Stimulated activated CD8-positive, alpha-beta memory T cell treated with anti-CD3 and anti-CD28 coated beads, Interleukin-4, amount 100 ng/mL, for 4 hours (primary cell): ENCODE measurements at places on chromosomes 2 and 18.

DNA sequence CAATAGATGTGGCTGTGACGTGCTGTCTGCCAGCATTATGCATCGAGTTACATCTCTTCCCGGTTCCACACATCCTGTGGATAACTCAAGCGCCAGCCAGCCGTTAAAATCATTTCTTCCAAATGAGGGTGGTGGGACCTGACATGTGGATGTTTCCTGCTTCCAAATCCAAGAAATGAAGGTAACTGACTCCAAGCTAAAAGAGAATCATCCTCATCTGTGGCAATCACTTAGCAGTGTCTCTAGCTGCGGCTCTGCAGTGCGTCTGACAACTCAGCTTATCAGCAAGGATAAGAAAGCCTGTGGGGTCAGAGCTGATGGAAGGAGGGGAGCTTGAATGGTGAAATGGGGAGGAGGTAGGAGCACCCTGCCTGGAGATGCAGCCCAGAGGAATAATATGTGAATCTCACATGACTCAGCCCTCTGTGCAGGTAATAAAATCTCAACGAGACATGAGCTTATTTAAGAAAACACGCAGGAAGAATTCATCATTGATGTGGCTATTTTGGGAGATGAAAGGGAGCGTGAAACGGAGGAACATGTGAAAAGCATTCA, 382.2 kb upstream of the TRIB2 start:
- no peak for DNase-seq

GRCh38 chr2:43950383-43951008, 45.3 kb downstream of the LRPPRC start:
- DNase-seq: no peak

DNA sequence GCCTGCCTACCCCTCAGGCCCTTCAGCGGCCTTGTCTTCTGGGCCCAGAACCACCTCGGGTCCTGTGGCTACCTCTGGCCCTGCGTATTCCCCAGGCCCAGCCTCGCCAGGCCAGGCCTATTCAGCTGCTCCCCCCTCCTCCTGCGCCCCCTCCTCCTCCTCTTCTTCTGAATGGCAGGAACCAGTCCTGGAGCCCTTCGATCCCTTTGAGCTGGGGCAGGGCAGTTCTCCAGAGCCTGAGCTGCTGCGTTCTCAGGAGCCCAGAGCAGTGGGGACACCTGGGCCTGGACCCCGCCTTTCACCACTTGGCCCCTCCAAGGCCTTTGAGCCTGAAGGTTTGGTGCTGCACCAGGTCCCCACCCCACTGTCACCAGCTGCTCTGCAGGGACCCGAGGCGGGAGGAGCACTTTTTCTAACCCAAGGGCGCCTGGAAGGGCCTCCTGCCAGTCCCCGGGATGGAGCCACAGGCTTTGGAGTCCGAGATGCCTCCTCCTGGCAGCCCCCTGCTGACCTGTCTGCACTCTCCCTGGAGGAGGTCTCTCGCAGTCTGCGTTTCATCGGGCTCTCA, 14.7 kb downstream of the GAREM2 start:
- no peak for DNase-seq

DNA sequence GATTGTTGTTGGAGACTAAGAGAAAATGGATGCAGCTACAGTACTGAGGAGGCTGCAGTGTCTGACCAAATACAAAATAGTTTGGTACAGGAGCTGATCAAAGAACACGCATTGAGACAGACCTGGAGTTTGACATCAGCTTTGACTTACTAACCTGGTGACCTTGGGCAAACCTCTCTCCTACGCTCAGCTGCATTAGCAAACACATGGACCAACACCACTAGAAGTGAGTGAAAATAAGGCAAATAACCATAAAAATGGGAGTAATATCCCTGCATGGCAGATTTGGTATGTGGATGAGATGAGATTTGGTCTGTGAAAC, 126.5 kb downstream of the LPIN1 start:
- no peak for DNase-seq

DNA sequence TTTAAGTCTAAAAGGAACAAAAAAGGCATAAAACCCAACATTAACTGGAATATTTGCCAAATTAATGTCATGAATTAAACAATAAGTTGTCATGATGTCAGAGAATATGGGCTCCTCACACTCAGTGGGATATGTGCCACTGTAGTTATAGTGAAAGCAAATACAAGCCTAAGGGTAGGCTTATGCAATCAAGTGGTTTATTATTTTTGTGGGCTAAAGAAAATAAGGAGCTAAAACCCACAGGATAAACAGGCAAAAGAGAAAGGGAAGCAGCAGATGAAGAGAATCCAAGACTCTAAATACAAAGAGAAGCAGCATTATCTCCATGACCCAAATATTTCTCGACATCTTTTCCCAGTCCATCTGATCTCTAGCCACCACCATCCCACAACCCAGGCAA, 17.5 kb downstream of the YWHAQ start:
- no peak for DNase-seq

DNA sequence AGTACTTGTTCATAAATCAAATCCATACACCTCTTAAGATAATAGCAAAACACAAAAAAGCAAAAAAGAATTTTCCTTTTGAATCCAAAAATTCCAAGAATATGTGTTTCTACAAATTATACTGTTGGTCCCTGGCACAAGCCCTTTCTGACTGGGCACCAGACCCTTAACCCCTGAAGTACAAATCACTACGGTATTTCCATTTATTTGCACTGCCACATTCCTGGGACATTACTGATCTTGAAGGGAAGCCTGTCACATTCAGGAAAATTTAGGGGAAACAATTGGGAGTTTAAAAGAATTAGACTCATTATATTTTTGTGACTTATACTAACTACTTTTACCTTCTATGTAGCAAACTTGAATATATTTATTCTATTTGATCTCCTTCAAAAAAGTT, 98.8 kb downstream of the ZNF521 start:
- no peak for DNase-seq
